ENCODE measurements at places on chromosomes 7 and 10. TPM values are rescaled to one million over a fixed set of nuclear protein-coding genes. Genes with fewer than 3 reads are reported as not detected.
A peak's percentile ranks its signal among the peaks of the same experiment; 100 is the strongest.

GRCh38 chr7:23065974-23066373, 39.6 kb upstream of the KLHL7 start:
- no peaks in the 10 kb centered on the region for H3K4me1 ChIP-seq
- H3K27me3 ChIP-seq: no peaks in the 10 kb centered on the region
- no peak overlapping the region for H3K27ac ChIP-seq
- no peak overlapping the region for H3K4me3 ChIP-seq
- H3K36me3 ChIP-seq: no peaks in the 10 kb centered on the region

DNA sequence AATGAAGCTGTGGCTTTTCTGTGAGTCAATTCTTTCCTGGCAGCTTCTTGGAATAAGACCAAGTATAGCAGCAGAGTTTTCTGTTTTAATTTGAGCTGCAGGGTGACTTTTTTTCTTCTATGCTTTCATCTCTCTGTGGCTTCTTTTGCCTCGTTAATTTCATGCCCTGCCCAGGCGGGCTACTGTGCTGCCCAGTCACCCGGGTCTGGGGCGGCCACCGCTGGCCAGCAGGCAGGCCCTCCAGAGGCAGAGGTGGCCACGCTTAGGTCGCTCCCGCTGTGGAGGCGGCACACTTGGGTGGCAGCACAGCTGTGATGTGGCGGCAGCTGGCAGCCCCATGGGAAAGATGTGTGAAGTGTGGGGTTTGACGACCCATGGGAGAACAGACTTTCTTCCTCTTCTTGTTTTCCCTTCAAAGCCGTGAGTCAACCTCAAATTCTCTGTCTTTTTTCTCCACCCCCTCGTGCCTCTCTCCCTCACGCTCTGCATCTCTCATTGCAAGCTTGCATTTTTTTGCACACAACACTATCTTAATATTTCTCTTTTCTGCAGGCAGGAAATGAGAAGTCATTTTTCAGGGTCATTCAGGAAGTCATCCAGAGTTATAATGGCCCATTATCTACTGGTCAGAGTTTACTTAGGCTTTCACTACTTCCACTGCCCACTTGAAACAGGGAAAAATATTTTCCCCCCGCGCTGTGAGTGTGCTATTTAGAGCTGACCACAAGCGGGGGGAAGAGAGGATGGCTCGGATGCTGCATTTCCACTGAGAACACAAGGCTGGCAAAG, 67.8 kb downstream of the EGFR start:
- peak overlapping the region; percentile 25 for H3K27ac ChIP-seq
- no peaks in the 10 kb centered on the region for H3K27me3 ChIP-seq
- H3K36me3 ChIP-seq: no peaks in the 10 kb centered on the region
- no peaks in the 10 kb centered on the region for H3K4me1 ChIP-seq

DNA sequence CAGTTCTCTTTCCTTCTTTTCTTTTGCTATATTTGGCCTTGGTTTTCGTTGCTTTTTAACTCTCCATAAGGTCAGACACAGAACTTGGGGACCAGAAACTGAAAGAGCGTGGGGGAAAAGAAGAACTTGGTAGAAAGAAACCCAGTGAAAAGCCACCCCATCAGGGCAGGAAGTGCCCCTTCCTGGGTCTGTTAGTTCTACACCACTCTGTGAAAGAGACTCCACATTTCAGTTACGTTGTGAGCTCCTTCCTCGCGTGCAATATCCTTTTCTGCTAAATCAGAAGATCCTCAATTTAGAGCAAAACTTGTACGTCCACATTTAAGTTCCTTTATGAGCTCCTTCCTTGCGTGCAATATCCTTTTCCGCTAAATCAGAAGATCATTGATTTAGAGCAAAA, 220.6 kb upstream of the FOXK1 start:
- H3K27me3 ChIP-seq: no peaks in the 10 kb centered on the region
- H3K27ac ChIP-seq: no peak overlapping the region
- no peaks in the 10 kb centered on the region for H3K4me1 ChIP-seq
- H3K4me3 ChIP-seq: no peak overlapping the region

- no peak for DNase-seq
- H3K27me3 ChIP-seq: no peaks in the 10 kb centered on the region
These were observed 12.8 kb downstream of the CNNM1 start for GRCh38 chr10:99341860-99342490.

GRCh38 chr10:8577686-8578085, 523.2 kb downstream of the GATA3 start:
- H3K27ac ChIP-seq: no peak overlapping the region
- no peaks in the 10 kb centered on the region for H3K4me1 ChIP-seq
- no peaks in the 10 kb centered on the region for H3K36me3 ChIP-seq
- no peak overlapping the region for H3K4me3 ChIP-seq

DNA sequence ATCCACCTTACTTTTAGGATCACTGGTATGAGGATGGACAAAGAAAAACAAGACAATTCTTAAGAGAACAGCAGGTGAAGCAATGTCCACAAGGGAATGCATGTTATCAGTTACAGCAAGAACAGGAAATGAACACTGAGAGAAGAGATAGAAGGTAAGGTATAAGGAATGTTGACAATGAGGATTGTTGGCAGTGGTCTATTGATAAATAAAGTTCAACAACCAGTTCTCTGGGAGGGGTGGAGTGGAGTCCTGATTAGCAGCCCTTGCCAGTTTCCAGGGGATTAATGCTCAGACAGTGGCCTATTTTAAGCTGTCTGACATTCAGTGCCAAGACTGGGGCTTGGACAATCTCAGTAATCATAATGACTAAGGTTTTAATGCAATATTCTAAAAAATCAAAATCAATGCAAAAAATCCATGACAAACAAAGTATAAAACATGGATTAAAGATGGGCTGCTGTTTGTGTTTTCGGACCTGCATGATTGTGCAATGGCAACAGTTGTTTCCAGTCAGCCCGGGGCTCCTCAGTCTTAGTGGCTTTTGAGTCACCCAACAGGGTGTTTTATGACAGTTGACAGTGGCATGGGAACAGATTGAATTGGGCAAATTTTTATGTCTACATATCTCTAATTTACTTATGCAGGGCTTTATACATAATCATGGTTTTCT, 13.8 kb upstream of the AKR1B1 start:
- no peaks in the 10 kb centered on the region for H3K36me3 ChIP-seq
- no peaks in the 10 kb centered on the region for H3K27me3 ChIP-seq
- H3K4me1 ChIP-seq: no peaks in the 10 kb centered on the region

- H3K4me3 ChIP-seq: no peak overlapping the region
- H3K4me1 ChIP-seq: no peaks in the 10 kb centered on the region
- H3K36me3 ChIP-seq: no peaks in the 10 kb centered on the region
- H3K27ac ChIP-seq: no peak overlapping the region
- DNase-seq: no peak
These were observed 66.5 kb upstream of the TNS3 start for GRCh38 chr7:47648275-47648925.

- H3K4me3 ChIP-seq: no peak overlapping the region
- H3K4me1 ChIP-seq: no peaks in the 10 kb centered on the region
- H3K27ac ChIP-seq: no peak overlapping the region
- H3K36me3 ChIP-seq: no peaks in the 10 kb centered on the region
These were observed 118.5 kb downstream of the ETV1 start for GRCh38 chr7:13871008-13871407.

GRCh38 chr10:111989136-111989911, 194.2 kb downstream of the GPAM start:
- no peak overlapping the region for H3K27ac ChIP-seq
- no peaks in the 10 kb centered on the region for H3K27me3 ChIP-seq
- H3K4me3 ChIP-seq: no peak overlapping the region
- DNase-seq: no peak
- H3K36me3 ChIP-seq: no peaks in the 10 kb centered on the region
- H3K4me1 ChIP-seq: no peaks in the 10 kb centered on the region

- H3K4me3 ChIP-seq: no peak overlapping the region
- no peaks in the 10 kb centered on the region for H3K36me3 ChIP-seq
- H3K27me3 ChIP-seq: no peaks in the 10 kb centered on the region
- no peak for DNase-seq
- H3K27ac ChIP-seq: no peak overlapping the region
- no peaks in the 10 kb centered on the region for H3K4me1 ChIP-seq
These were observed 138.8 kb downstream of the CFAP58 start for GRCh38 chr10:104492329-104492940.

- H3K4me1 ChIP-seq: no peaks in the 10 kb centered on the region
- no peaks in the 10 kb centered on the region for H3K36me3 ChIP-seq
- H3K27ac ChIP-seq: no peak overlapping the region
- DNase-seq: no peak
- no peak overlapping the region for H3K4me3 ChIP-seq
These were observed 28.2 kb upstream of the IL6 start for GRCh38 chr7:22698767-22699166.

DNA sequence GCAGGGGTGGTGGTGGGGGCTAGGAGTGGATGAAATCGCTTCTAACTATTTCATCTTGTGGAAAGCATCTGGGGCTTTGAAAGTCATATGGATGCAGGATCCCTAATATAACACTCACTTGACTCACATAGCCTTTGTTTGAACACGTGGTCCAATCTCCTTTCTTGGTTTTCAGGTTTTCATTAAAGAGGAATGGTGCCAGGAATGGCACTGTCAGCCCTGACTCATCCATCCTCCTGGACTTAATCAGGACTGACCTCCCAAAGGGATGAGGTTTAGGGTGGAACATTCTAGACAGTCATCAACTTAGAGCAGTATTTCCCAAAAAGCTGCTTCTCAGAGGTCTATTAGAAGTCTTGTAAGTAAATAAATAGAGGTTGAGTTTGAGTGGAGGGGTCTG, 162.0 kb upstream of the PLXNA4 start:
- H3K4me3 ChIP-seq: no peak overlapping the region
- DNase-seq: no peak
- H3K27ac ChIP-seq: no peak overlapping the region
- H3K4me1 ChIP-seq: no peaks in the 10 kb centered on the region
- H3K27me3 ChIP-seq: no peaks in the 10 kb centered on the region
- H3K36me3 ChIP-seq: no peaks in the 10 kb centered on the region

DNA sequence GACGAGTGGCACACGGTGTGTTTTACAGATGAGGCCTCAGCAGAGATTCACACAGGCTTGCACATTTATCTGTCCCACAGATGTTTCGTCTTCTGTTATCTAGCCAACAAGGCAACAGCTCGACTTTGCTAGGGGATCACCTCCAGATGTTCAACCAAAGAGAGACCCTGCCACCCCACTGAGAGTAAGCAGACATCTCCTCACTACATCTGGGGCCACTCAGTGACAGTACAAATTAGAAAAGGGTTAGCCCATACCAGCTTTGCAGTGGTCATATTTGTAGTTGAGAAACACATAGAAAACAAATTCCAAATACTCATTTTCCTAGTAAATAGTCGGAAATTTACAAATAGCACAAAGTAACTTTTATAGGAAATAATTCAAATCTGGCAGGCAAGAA, 164.2 kb downstream of the HDAC9 start:
- H3K4me3 ChIP-seq: no peak overlapping the region
- no peaks in the 10 kb centered on the region for H3K36me3 ChIP-seq
- H3K27ac ChIP-seq: no peak overlapping the region

DNA sequence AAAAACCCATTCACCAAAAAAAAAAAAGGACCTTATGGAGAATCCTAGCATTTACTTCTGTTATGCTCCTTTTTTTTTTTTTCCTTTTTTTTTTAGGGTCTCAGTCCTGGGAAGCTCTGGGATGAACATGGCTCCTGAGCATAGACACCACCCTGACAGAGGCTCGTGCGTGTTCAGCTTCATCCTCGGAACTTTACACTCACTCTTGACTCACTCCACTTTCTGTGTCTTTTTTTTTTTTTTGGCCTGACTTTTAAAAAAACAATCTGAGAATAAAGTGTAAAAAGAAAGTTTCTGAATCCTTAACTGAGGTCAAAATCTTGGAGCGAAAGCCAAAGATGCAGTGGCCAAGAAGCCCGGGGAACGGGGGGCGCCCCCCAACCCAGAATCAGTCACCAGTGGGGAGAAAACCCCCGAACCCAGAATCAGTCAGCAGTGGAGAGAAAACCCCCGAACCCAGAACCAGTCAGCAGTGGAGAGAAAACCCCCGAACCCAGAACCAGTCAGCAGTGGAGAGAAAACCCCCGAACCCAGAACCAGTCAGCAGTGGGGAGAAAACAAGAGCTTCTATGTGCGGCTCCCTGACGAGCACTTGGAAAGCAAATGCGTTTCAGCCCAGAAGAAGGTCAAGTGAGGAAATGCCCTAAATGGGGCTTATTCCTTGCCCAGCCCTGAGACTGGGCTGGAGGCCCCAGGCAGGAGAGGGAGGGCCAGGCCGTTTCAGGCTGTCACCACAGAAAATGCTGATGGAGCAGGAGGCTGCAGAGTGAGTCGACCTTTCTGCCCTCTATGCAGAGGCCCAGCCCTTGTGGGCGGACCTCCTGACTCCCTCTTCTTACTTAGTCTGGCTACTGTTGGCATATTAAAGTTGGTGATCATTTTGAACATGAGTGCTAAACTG, 19.0 kb upstream of the PFKP start:
- no peaks in the 10 kb centered on the region for H3K36me3 ChIP-seq
- no peak for DNase-seq
- H3K4me1 ChIP-seq: no peaks in the 10 kb centered on the region
- no peak overlapping the region for H3K27ac ChIP-seq
- no peak overlapping the region for H3K4me3 ChIP-seq
- no peaks in the 10 kb centered on the region for H3K27me3 ChIP-seq

GRCh38 chr10:18505456-18506118, 145.8 kb downstream of the NSUN6 start:
- H3K4me3 ChIP-seq: no peak overlapping the region
- no peak overlapping the region for H3K27ac ChIP-seq
- H3K36me3 ChIP-seq: no peaks in the 10 kb centered on the region
- no peaks in the 10 kb centered on the region for H3K4me1 ChIP-seq

DNA sequence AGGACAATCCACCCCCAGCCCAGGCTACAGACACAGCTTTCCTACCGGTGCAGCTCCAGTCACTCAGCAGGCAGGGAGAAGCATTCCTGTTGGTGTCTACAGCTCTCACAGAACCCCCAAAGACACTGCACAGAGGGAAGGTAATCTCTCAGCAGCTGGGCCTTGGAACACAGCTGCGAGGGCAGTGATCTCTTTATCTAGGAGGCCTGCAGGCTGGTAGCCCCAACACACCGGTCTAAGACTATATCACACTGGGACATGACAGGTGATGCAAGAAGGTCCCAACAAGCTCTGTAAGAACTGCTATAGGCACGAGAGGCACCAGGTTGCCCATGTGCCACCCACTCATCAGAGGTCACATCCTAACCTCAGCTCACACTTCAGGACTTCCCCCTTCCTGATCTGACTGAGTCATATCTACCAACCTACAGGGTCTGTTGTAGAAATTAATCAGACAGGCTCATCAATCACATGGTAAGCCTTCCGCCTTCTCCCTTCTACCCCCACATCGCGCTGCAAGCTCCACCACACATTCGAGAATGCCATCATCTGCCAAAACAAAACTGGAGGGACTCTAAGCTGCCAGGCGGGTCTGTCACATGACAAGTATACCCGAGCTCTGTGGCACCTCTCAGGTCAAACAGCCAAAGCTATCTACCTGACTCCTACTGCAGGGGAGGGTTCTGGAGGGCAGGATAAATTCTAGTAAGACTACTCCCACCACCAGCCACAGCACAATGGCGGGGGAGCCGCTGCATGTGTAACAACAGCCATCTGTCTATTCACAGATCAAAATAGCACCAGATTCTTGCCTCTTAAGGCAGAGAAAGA, 26.1 kb downstream of the FAM53B start:
- DNase-seq: no peak
- no peak overlapping the region for H3K4me3 ChIP-seq
- H3K27me3 ChIP-seq: no peaks in the 10 kb centered on the region
- H3K27ac ChIP-seq: peak overlapping the region; percentile 71

- peaks cover 3% of the 10 kb centered on the region for H3K4me1 ChIP-seq
- DNase-seq: peak; percentile 62
- no peak overlapping the region for H3K4me3 ChIP-seq
These were observed 20.1 kb downstream of the P4HA1 start for GRCh38 chr10:73076360-73077183.

ARMC3 gene
- total RNA-seq: not detected

TAF6 gene
- total RNA-seq: 67.3 TPM

PLPP4 gene
- not detected for total RNA-seq
